ENCODE measurements at places on chromosomes 6 and 20.
A peak's percentile ranks its signal among the peaks of the same experiment; 100 is the strongest.

GRCh38 chr6:82957171-82957867 is 108.3 kb downstream of the UBE3D start:
- no peak for DNase-seq

DNA sequence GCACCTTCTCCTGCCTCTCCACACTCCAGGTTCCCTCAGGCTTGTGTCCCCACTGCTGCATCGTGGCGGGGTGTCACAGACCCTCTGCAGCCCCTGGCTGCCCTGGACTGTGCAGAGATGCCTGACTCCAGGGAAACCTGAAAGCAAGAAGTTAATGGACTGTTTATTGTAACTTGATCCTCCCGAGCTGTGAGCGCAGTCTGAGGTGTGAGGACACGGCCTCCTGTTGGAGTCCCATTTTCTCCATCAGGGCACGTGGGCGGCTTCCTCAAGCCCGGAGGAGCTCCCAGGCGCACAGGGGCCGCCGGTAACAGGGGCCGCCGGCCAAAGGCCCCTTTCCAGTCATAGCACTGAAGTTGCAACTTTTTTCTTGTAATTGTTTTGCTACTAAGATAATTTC is 16.9 kb downstream of the RBM38 start:
- DNase-seq = no peak

- no peak for DNase-seq
These were observed 280.7 kb upstream of the NT5E start for GRCh38 chr6:85169189-85169588.

DNA sequence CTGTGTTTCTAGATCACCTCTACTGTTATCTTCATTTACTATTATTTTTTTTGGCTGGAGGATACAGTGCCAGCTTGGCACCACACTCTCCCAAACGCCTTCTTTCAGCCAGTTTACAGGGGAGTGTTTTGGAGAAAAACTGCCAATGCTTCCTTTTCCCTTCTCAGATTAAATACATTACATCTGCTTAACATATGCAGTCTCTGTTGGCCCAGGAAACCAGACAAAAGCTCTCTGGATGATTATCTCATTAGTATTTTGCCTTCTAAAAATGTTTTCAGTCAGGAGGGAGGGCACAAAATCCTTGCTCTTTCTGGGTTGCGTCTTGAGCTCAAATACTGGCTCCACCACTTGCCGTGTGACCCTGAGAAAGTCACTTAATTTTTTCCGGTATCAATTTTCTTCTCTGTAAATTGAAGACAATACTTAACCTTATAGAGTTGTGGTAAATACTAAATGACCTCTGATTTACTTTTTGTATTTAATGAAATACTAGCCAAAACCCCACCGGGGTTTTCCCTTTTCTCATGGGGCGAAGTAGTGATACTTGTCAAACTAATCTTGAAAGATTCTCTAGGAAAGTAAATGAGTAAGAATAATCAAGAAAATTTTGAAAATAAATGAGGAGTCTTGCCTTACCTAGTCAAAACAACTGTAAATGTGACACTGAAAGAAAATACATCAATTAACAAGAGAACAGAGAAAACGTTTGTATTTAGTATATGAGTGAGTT is 146.2 kb downstream of the MMS22L start:
- no peak for DNase-seq

- DNase-seq = no peak
These were observed 64.7 kb upstream of the GATA5 start for GRCh38 chr20:62540504-62540903.

- peak; percentile 24 for DNase-seq
These were observed 28.6 kb upstream of the PRELID3B start for GRCh38 chr20:59071216-59071615.

DNA sequence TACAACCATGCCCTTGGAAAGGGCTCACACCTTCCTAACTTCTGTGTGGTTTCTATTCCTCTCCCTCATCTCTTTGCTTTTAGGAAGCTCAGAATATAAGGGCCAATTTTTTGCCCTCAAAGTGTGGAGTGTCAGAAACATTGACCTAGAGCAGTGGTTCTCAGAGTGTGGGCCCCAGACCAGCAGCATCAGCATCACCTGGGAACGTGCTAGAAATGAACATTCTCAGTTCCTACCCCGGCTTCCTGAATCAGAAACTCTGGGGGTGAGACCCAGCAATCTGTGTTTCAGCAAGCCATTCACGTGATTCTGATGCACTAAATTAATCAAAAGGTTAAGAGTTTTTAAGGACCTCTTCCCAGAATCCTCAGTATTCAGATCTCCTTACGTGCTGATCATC is 47.9 kb upstream of the IL17A start:
- DNase-seq = no peak

DNA sequence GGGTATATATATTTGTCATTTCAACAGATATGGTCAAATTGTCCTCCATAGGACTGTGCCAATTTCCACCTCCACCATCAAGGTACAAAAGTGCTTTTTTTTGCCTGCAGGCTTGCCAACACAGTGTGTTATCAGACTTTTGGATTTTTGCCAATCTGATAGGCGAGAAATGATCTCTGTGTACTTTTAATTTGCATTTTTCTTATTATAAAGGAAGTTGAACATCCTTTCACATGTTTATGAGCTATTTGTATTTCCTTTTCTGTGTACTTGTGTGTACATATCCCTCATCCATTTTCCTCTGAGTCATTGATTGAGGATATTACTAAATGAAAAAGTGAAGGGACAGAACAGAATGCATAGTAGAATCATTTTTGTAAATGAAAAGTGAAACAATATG is 39.0 kb upstream of the PTPN1 start:
- no peak for DNase-seq

GRCh38 chr6:110338820-110339470 is 19.2 kb downstream of the METTL24 start:
- no peak for DNase-seq

DNA sequence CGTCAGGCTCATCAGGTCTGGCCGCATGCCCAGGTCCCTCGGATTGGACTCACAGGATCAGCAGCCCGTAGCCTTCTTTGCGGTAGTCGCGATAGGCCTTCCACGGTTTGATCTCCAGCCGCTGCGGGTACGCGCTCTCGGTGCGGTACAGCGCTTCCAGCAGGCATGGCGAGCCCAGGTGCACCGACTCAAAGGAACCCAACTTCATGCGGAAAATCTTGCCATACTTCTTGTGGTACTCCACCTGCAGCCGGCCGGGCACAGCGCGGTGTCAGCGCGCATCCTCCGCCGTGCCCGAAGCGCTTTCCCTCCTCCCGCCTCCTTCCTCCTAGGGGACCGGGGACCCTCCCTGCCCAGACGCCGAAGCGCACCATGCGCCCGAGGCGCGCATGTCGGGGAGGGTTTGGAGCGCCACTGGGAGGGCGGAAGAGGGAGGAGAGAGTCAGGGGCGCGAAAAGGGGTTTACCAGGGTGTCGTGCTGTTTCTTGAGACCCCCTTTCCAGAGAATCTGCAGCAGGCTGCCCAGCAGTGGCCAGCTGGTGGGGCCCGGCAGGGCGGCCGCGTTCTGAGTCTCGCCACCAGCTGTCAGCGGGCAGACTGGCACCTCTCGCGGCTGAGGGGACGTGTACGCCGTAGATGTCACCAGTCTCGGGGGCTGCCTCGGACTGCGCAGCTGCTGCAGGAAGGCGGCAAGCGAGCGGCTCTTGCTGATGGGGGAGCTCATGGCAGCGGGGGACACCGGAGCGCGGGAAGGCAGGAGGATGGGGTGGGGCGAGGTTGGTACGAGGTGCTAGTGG is 732 bp downstream of the CYP24A1 start:
- DNase-seq = no peak

- DNase-seq = no peak
These were observed 94.5 kb downstream of the PKHD1 start for GRCh38 chr6:51992876-51993275.

DNA sequence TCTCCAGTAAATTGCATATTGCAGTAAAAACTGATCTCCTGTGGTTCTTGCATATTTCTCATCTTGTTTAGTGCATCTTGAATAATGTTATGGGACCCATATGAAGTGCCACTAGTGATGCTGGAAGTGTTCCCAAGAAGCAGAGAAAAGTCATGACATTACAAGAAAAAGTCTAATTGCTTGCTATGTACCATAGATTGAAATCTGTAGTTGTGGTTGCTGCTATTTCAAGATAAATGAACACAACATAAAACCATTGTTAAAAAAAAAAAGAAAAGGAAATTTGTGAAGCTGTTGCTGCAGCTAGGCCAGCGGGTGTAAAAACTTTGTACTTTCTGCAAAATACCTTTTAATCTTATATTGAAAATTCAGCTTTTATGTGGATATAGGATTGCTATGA is 304.5 kb downstream of the PHF3 start:
- DNase-seq = no peak

DNA sequence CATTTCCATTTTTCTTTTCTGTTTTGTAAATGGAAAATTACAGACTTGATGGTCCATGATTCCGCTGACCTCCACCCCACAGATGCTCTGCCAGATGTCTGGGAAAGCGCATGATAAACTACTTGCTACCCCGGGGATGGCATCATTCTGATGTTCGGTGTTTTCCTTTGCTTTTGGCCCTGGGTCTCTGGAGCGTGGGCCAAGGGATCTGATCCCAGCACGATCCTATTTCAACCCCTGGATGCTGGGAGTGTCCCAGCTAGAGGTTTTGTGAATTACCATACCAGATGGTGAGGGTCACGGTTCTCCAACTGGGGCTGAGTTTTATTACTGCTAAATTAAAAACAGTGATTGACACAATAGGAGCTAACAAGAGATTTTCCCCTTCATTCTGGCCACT is 25.2 kb upstream of the MYLIP start:
- no peak for DNase-seq

DNA sequence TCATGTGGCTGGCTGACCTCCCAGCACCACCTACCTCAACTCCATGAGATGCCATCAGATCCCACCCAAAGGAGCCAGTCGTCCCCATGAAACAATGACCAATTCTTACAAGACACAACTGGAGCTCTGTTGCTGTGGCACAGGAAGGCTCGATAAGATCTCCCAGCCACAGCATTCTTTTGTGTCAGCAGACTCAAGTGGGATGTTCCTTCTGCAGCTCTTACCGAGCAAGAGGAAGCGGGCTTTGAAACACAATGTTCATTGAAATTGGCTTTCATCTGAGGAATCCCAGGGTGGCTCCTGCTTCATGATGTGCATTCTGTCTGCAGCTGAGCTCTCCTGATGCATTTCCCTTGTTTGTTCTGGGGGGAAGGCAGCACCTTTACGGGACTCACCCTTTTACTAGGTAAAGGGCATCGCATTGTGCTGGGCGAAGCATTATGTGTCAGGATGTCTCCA is 222.0 kb upstream of the SGK1 start:
- no peak for DNase-seq

- no peak for DNase-seq
These were observed 1017.3 kb downstream of the KIF16B start for GRCh38 chr20:15555913-15556312.

DNA sequence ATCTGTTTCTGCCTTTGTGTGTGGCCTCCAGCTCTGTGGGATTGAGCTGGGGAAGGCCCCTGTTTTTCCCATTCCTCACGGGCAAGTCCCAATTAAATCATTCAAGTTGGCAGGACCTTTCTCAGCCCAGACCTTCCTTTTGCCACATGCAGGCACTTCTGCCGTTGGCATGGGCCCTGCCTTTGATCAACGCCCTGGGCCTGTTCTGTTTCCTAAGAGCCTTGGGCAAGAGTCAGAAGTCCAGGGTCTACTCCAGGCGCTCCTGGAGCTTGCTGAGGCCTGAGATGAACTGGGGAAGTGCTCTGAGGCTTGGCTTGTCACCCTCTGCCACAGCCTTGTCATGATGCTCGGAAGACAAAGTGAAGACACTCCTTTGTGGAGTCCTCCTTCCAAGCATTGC is 7.1 kb downstream of the IP6K3 start:
- DNase-seq = no peak

DNA sequence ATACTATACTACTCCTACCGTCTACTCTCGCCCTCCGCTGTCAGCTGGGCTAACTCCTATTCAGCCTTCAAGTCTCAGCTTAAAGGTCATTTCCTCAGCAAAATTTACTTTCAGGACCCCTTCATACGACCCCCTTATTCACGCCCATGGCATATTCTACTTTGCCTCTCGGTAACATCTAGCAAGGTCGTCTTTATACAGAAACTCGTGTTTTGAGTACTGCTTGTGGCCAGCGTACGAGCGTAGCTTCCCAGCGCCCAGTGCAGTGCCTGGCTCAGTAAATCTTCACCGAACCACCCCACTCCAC is 546 bp downstream of the CRNKL1 start:
- DNase-seq = no peak

- no peak for DNase-seq
These were observed 3.2 kb upstream of the DYNLRB1 start for GRCh38 chr20:34512955-34513419.

- no peak for DNase-seq
These were observed 18.8 kb downstream of the APCDD1L start for GRCh38 chr20:58496429-58496769.

DNA sequence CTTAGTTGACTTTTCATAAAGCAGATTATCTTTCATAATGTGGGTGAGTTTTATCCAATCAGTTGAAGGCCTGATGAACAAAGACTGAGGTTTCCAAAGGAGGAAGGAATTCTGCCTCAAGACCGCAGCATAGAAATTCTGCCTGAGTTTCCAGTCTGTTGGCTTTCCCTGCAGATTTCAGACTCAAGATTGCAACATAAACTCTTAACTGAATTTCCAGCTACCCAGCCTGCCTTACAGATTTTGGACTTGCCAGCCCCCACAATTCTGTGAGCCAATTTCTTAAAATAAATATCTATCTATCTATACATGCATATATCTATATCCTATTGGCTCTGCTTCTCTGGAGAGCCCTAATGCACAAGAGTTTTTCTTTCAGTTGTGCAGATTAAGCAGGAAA is 57.3 kb upstream of the SMLR1 start:
- no peak for DNase-seq

GRCh38 chr6:29558439-29559079 is 973 bp downstream of the UBD start:
- DNase-seq = no peak
